Camera-type eye (tissue), 1 donor: ENCODE measurements at places on chromosomes 16 and 17. TPM values are rescaled to one million over a fixed set of nuclear protein-coding genes. Genes with fewer than 3 reads are reported as not detected.

ATP6V0D1 gene
- 136 TPM for total RNA-seq

CD300LB gene
- total RNA-seq: 0.71 TPM

TSPAN10 gene
- 39.1 TPM for total RNA-seq

CA4 gene
- 10.4 TPM for total RNA-seq

FZD2 gene
- total RNA-seq: 15.1 TPM

EME1 gene
- 4.3 TPM for total RNA-seq

LYZL6 gene
- total RNA-seq: not detected

TP53TG3F gene
- total RNA-seq: not detected

ZP2 gene
- total RNA-seq: 0.33 TPM

CCDC144A gene
- total RNA-seq: 8.4 TPM

CES4A gene
- total RNA-seq: 8.9 TPM

HOXB5 gene
- not detected for total RNA-seq

KRT39 gene
- total RNA-seq: 0.44 TPM

EPX gene
- not detected for total RNA-seq

CARD14 gene
- 4.8 TPM for total RNA-seq

ZDHHC1 gene
- total RNA-seq: 11.1 TPM

FTO gene
- 202 TPM for total RNA-seq

C16orf92 gene
- not detected for total RNA-seq

ZNF750 gene
- 1.6 TPM for total RNA-seq

JPH3 gene
- 12.0 TPM for total RNA-seq

FNDC8 gene
- total RNA-seq: not detected

ADCY7 gene
- total RNA-seq: 24.0 TPM

HIC1 gene
- 38.4 TPM for total RNA-seq

PRSS33 gene
- total RNA-seq: 2.9 TPM

SERPINF2 gene
- 1.6 TPM for total RNA-seq

KCNJ18 gene
- total RNA-seq: not detected

KIF18B gene
- total RNA-seq: 3.0 TPM

CHCT1 gene
- not detected for total RNA-seq

TERB1 gene
- total RNA-seq: not detected

CCDC102A gene
- total RNA-seq: 17.3 TPM

ANKRD40CL gene
- total RNA-seq: not detected

CSH1 gene
- not detected for total RNA-seq

PFAS gene
- 26.1 TPM for total RNA-seq

CTRL gene
- total RNA-seq: 1.5 TPM

SLC5A10 gene
- 0.11 TPM for total RNA-seq

KRTAP2-2 gene
- not detected for total RNA-seq

LAT gene
- total RNA-seq: 2.9 TPM

TBC1D3I gene
- total RNA-seq: not detected

KRT9 gene
- total RNA-seq: not detected

RUNDC3A gene
- 36.4 TPM for total RNA-seq

SALL1 gene
- total RNA-seq: 5.9 TPM

DHX58 gene
- 6.3 TPM for total RNA-seq

FOXN1 gene
- not detected for total RNA-seq

GPR179 gene
- 10.4 TPM for total RNA-seq

MYO15A gene
- total RNA-seq: 1.4 TPM

RDM1 gene
- total RNA-seq: 0.99 TPM

WNK4 gene
- total RNA-seq: 0.33 TPM

OTOP3 gene
- total RNA-seq: not detected

CLDN9 gene
- not detected for total RNA-seq

GJD3 gene
- total RNA-seq: not detected

CFAP119 gene
- 4.6 TPM for total RNA-seq

RPUSD1 gene
- total RNA-seq: 19.1 TPM

CA7 gene
- total RNA-seq: not detected

NUPR1 gene
- 2.5 TPM for total RNA-seq

NACA2 gene
- not detected for total RNA-seq

ZNF830 gene
- total RNA-seq: 19.1 TPM

RND2 gene
- 8.2 TPM for total RNA-seq

FBXW10 gene
- total RNA-seq: 0.38 TPM

MPO gene
- total RNA-seq: 14.1 TPM

LUC7L gene
- total RNA-seq: 160 TPM
